HCT116 (cell line): ENCODE measurements at places on chromosomes 16 and 17. TPM values are rescaled to one million over a fixed set of nuclear protein-coding genes. Genes with fewer than 3 reads are reported as not detected.
A peak's percentile ranks its signal among the peaks of the same experiment; 100 is the strongest.

- DNase-seq: no peak
- no peaks in the 10 kb centered on the region for H3K36me3 ChIP-seq
- no peaks in the 10 kb centered on the region; the same call in 1 of the 2 replicates for H3K4me1 ChIP-seq
These were observed 23.3 kb upstream of the ENGASE start for GRCh38 chr17:79051306-79051705.

DNA sequence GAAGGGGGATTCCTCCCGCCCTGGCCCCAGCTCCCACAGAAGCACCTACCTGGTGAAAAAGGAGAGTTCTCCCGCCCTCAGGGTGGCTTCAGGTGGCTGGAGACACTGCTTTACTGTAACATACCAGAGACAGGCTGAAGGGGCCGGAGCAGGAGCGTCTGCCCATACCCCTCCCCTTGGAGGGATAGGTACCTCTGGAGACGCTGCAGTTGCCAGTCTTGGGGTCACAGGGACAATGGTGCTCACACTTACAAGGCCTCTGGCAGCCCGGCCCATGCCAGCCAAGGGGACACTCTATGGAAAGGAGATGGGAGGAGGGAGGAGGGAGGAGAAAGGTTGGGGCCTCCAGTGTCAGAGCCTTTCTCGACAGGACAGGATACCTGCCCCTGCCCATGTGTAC, 6.6 kb downstream of the NAGPA start:
- DNase-seq: no peak
- no peaks in the 10 kb centered on the region for H3K4me1 ChIP-seq
- no peak overlapping the region for H3K27ac ChIP-seq
- no peaks in the 10 kb centered on the region for H3K27me3 ChIP-seq
- no peaks in the 10 kb centered on the region for H3K36me3 ChIP-seq

- no peak overlapping the region for H3K4me3 ChIP-seq
- no peaks in the 10 kb centered on the region for H3K27me3 ChIP-seq
- H3K36me3 ChIP-seq: no peaks in the 10 kb centered on the region
- DNase-seq: no peak
- no peak overlapping the region for H3K27ac ChIP-seq
- H3K4me1 ChIP-seq: no peaks in the 10 kb centered on the region
These were observed 782.4 kb upstream of the SOX9 start for GRCh38 chr17:71338396-71338795.

- no peaks in the 10 kb centered on the region for H3K36me3 ChIP-seq
- no peak for DNase-seq
- H3K27ac ChIP-seq: no peak overlapping the region
- H3K27me3 ChIP-seq: no peaks in the 10 kb centered on the region
These were observed 452.3 kb downstream of the CDH11 start for GRCh38 chr16:64669573-64669972.

DNA sequence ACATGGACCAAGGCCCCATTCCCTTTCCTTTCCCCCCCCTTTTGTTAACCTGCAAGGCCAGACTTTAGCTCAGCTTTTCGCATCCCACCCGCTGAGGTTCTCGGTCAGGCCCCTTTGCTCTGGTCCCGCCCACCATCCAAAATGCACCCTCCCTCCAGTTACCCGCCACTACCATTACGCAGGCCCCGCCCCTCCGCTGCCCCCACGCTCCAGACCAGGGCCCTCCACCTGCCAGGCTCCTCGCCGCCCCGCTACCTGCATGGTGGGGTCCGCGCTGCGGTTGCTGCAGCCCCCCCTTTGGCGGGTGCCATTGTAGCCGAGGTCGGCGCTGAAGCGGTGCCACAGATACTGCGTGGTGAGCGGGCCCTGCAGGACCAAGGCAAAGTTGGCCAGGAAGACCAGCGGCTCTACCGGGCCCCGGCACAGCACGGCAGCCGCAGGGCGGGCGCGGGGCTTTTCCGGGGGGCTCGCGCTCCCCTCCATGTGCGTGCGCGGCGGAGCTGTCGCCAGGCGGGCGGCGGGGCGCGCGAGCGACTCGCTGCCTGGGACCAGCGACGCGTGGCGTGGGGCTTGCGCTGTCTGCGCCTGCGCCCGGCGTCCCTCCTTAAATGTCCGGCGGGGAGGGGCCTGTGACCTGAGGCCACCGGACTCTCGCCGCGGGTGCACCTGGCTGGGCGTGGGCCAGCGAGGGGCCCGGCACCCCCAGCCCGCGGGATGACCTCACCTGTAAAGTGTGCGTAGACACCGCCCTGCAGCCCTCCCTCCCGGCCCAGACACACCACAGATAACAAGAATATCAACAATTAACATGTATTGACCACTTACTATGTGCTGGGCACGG, at the start of gene SLC46A1:
Gene SLC46A1, minus strand, starts transcription at position 581 of the 841 bp plus-strand sequence. Its CDS starts 98 bp downstream, at position 483.
- no peaks in the 10 kb centered on the region for H3K27me3 ChIP-seq
- DNase-seq: no peak
- peak within 1 kb of the TSS; percentile 70 for H3K27ac ChIP-seq

- H3K27ac ChIP-seq: no peak overlapping the region
- no peaks in the 10 kb centered on the region for H3K4me1 ChIP-seq
- H3K36me3 ChIP-seq: no peaks in the 10 kb centered on the region
- H3K27me3 ChIP-seq: peaks cover 11% of the 10 kb centered on the region; the same call in 1 of the 2 replicates
These were observed 30.7 kb upstream of the RPTOR start for GRCh38 chr17:80513892-80514291.

GRCh38 chr17:82374626-82375331, 3.2 kb downstream of the UTS2R start:
- H3K4me3 ChIP-seq: no peak overlapping the region
- H3K27ac ChIP-seq: no peak overlapping the region
- H3K36me3 ChIP-seq: no peaks in the 10 kb centered on the region
- no peaks in the 10 kb centered on the region for H3K4me1 ChIP-seq

DNA sequence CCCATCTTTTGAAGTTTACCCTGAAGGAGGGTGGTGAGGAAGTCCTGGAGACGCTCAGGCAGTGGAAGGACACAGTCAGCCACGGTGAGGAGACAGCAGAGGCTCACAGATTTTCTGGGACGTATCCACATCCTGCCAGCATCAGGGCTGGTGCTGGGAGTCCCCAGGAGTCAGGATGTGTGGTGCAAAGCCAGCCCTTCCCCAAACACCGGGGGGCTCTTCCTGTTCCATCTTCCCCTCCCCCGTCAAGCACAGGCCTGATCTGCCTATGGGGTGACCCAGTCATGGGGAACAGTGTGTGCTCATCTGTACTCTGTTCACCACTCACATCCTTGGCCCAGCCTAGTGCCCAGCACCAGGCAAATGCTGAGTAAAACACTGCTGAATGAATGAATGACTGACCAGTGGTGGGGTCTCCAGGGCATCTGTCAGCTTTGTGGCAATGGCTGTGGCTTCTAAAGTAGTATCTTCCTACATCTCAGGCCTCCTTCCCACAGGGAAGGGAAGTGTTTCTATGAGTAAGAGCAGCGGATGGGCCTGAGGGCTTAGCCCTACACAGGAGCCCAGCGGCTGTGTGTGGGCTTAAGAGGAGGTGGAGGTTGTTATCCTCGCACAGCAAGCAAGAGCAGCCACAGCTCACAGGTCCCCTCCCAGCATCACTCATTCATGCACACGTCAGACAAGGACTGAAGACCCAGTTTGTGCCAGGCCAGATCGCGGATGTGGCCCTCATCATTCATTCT, 23.3 kb downstream of the NOS2 start:
- H3K27ac ChIP-seq: no peak overlapping the region
- H3K4me1 ChIP-seq: no peaks in the 10 kb centered on the region
- H3K4me3 ChIP-seq: no peak overlapping the region
- DNase-seq: no peak
- H3K27me3 ChIP-seq: no peaks in the 10 kb centered on the region; the same call in 1 of the 2 replicates
- no peaks in the 10 kb centered on the region for H3K36me3 ChIP-seq

- H3K4me3 ChIP-seq: no peak overlapping the region
- H3K36me3 ChIP-seq: no peaks in the 10 kb centered on the region
- H3K4me1 ChIP-seq: peaks cover 2% of the 10 kb centered on the region; the same call in 1 of the 2 replicates
- no peaks in the 10 kb centered on the region for H3K27me3 ChIP-seq
These were observed 16.9 kb downstream of the HASPIN start for GRCh38 chr17:3740611-3741073.

GRCh38 chr16:86038926-86039310, 140.0 kb downstream of the IRF8 start:
- DNase-seq: no peak
- H3K36me3 ChIP-seq: no peaks in the 10 kb centered on the region
- H3K27me3 ChIP-seq: peaks cover 19% of the 10 kb centered on the region; the same call in 1 of the 2 replicates
- no peak overlapping the region for H3K4me3 ChIP-seq

DNA sequence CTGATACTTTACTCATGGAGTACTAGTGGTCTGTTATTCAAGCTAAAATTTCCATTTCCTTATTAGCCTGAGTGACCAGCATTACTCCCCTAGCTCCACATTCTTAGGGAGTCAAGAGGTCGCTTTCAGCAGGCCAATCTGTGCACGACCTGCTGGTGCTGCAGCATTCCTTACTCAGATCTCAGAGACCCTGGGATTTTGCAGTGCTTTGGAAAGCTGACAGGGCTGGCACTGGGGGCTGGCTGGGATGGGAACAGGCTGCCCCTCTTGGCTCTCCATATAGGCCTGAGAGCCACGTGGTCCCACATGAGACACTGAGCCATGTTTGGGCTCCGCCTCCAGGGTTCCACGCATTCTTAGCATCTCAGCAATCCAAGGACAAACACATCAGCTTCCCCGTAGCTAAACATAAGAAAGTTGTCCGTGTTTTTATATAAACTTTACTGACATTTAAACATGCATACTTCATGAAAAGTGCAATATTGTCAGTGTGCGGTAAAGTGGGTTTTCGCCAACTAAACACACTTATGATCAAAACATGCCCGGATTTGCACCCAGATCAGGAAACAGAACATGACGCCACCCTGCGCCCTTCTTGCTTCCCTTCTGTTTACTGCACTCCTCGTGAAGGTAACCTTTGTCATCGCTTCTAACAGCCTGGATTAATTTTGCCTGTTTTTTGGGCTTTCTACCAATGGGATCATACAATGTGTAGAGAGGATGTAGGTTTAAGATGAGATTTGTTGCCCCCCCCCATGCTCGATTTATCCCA, 254.5 kb upstream of the CACNG5 start:
- H3K4me3 ChIP-seq: no peak overlapping the region
- H3K27ac ChIP-seq: no peak overlapping the region
- no peaks in the 10 kb centered on the region for H3K36me3 ChIP-seq
- no peak for DNase-seq

DNA sequence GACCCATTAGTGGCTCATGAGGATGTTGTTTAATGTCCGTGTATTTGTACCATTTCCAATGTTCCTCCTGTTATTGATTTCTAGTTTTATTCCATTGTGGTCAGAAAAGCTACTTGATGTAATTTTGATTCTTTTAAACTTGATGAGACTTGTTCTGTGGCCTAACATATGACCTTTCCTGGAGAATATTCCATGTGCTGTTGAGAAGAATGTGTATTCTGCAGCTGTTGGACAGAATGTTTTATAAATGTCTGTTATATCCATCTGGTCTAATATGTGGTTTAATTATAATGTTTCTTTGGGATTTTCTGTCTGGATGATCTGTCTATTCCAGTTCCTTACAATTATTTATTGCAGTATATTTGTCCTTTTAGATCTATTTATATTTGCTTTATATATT, 2.9 kb upstream of the ABCA10 start:
- DNase-seq: no peak
- 0 out of 2 replicates have a peak, but pooled peaks cover 3% of the 10 kb centered on the region for H3K4me1 ChIP-seq
- H3K27ac ChIP-seq: no peak overlapping the region
- no peaks in the 10 kb centered on the region for H3K27me3 ChIP-seq
- H3K36me3 ChIP-seq: no peaks in the 10 kb centered on the region
- H3K4me3 ChIP-seq: no peak overlapping the region

- no peak for DNase-seq
- H3K36me3 ChIP-seq: no peaks in the 10 kb centered on the region
- H3K4me1 ChIP-seq: no peaks in the 10 kb centered on the region
- no peak overlapping the region for H3K4me3 ChIP-seq
- no peaks in the 10 kb centered on the region for H3K27me3 ChIP-seq
These were observed 206.0 kb upstream of the MYOCD start for GRCh38 chr17:12459736-12460135.

GRCh38 chr17:78252111-78252634, 20.7 kb downstream of the TMEM235 start:
- H3K4me1 ChIP-seq: peaks cover 14% of the 10 kb centered on the region
- H3K36me3 ChIP-seq: no peaks in the 10 kb centered on the region
- H3K27ac ChIP-seq: no peak overlapping the region

DNA sequence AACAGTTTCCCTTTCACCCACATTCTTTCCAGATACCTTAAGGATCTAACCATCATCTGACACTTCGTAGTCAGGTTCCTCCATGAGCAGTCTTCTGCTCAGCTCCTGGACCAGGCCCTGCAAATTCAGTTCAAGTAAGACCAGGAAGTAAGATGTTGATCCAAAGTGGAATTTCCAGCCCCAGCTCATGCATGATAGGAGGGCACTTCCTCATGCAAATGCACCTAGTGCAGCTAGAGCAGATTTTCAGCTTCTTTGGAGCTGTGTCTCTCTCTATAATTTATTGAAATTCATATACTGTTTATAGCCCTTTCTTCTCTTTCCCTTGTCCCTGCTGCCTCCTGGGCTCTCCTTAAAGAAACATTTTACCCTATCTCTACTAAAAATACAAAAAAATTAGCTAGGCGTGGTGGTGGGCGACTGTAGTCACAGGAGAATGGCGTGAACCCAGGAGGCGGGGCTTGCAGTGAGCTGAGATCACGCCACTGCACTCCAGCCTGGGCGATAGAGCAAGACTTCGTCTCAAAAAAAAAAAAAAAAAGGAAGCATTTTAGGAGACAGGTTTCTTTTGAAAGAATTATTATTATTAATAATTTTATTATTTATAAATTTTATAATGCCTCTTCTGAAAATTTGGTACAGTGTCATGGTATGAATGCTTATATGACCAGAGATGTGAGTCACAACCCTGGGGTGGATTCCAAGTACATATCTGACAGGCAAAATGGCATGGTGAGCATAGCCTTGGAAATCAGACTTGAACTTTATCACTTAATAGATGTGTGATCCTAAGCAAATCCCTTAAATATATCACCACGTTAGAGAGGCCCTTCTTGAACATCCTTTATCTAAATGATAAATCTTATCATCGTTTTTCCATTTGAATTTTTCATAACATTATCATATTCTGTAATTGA, 94.3 kb downstream of the SSH2 start:
- peaks cover 6% of the 10 kb centered on the region; the same call in 1 of the 2 replicates for H3K4me1 ChIP-seq
- H3K36me3 ChIP-seq: no peaks in the 10 kb centered on the region

DNA sequence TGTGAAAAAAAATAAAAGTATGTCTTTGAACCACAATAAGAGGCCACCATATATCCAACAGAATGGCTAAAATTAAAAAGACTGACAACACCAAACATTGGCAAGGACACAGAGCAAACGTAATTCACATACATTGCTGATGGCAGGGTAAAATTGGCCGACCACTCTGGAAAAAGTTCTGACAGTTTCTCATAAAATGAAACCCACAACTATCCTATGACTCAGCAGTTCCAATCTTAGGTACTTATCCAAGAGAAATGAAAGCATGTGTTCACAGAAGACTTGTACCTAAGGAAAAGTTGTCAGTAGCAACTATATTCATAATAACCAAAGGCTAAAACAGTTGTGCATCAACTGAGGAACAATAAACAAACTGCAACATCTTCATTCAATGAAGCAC, 357.3 kb upstream of the XYLT1 start:
- H3K27ac ChIP-seq: no peak overlapping the region
- no peak for DNase-seq
- no peaks in the 10 kb centered on the region for H3K27me3 ChIP-seq
- no peak overlapping the region for H3K4me3 ChIP-seq

WNT9B gene
- total RNA-seq: not detected

GRIN2C gene
- total RNA-seq: 2.2 TPM

TERB1 gene
- total RNA-seq: not detected
